Pancreas (tissue), 10 donors: ENCODE measurements at places on chromosomes 11 and 22. TPM values are rescaled to one million over a fixed set of nuclear protein-coding genes. Genes with fewer than 3 reads are reported as not detected.

DNA sequence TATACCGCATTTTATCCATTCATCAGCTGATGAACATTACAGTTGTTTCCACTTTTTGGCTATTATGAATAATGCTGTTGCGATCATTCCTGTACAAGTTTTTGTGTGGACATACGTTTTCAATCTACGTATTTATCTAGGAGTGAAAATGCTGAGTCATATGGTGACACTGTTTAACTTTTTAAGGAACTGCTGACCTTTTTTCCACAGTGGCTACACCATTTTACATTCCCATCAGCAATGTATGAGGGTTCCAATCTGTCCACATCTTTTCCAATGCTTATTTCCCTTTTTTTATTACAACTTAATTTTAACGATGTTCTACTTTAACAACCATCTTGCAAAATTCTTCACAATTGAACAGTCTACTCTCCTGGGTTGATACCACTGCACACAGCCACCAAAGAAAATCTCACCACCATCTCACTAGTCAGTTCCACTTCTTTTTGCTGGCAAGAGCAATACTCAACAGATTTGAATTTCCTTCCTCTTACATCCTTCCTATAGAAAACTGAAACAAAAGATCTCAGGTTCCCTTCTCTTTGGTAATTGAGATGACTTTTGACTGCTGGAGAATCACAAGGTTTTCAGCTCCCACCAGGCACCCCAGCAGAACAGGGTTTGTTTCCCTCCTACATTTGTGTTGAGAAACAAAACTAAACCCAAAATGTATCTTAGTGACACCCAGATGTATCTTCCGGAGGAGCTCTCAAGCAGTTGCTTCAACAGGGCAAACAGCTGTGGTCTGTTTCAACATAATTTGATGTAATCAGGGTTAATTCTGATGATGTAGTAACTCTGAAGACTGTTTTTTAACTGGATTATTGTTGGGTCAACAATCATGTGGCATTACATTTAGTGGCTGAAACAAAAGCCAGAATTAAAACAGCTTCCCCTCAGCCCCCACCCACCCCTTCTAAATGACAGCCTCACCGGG is 7.0 kb upstream of the GAB2 start:
- DNase-seq, result no peak

OR52H1 gene
- 0.31 TPM for total RNA-seq

DNA sequence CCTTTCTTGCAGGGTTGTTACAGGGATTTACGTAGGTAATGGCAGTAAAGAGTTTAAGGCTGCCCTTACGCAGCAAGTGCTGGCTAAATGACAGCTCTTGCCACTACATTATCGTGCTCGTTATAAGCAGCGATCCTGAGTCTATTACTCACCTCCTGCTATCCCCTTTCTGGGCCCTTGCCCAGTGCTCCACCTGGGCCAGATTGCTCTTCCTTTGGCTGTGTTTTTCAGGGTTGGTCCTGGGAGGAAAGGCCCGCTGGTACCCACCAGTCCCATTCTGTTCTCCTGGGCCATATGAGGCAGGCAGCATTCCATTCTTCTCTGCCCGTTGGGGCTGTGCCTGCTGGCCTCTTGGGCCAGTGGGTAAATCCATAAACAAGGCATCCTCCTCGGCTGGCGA is 87.5 kb downstream of the C11orf58 start:
- no peak for DNase-seq

DNA sequence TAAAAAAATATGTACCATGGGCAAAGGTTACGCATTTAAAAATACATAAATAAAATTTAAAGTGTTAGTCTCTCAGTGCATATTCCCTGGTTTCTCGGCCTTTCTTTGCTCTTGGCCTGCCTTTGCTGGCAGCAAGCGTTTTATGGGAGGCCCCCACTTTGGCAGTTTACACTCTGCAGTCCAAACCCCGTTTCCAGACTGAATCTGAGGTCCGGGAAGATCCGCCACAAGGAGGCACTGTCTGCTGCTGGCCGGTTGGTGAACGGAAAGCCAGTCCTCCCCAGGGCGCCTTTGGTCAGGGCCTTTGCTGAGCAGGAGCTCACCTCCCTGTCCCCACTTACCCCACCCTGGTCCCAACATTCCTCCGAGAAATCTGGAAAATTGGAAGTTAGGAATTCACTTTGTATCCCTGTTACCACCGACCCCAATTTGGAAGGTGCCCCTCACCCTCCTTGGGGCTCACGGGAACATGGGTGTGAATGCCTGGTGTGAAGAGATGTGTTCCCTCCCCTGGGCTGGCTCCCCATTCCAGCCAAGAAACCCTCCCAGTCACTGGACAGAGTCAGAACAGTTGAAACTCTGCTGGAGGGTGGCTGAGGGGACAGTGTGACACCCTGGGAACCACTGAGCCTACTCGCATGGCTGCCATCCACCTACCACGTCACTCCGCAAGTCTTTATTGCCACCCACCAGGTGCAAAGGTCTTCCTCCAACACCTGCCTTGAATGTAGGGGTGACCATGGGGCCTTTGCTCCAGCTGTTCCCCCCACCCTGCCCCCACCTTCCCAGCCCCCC is 9.4 kb upstream of the SF1 start:
- peak; percentile 78 for DNase-seq

DNA sequence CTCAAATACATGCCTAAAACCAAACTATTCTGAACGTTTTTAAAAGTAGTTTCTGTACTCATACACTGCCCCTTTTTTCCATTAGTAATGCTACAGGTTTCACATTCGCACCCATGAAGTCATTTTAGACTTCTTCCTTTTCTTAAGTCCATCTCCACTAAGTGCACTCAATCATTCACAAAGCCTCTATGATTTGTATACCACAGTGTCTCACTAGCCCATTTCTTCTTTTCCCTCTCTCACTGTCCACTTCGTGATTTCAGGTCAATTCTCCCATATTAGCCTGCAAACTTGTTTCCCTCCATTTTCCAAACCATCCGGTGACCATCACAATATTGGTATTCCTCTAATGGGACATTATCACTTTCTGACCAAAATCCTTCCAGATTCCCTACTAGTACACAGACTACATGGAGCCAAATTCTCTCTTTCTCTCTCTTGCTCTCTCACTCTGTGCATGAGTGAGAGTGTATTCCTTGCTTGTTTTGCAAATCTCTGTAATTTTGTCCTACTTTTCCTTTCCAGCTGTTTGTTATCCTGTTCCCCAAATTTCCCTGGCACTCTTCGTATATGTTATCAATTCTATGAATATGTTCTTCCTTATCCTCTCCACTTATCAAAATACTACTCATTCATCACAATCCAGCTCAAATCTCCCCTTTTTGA is 3.4 kb upstream of the ZC3H12C start:
- no peak for DNase-seq

- no peak for DNase-seq
Measured at GRCh38 chr22:33666279-33666960, 253.9 kb downstream of the LARGE1 start.

CD59 gene
- 328 TPM for total RNA-seq

- DNase-seq, result no peak
Measured at GRCh38 chr11:56700242-56700913, 1.5 kb downstream of the OR9G1 start.

APOL4 gene
- 0.28 TPM for total RNA-seq

IRAG1 gene
- total RNA-seq, result 0.59 TPM
